ENCODE measurements at places on chromosomes 3 and 15.

- DNase-seq: no peak
These were observed 378.3 kb downstream of the CNTN4 start for GRCh38 chr3:2476996-2477395.

DNA sequence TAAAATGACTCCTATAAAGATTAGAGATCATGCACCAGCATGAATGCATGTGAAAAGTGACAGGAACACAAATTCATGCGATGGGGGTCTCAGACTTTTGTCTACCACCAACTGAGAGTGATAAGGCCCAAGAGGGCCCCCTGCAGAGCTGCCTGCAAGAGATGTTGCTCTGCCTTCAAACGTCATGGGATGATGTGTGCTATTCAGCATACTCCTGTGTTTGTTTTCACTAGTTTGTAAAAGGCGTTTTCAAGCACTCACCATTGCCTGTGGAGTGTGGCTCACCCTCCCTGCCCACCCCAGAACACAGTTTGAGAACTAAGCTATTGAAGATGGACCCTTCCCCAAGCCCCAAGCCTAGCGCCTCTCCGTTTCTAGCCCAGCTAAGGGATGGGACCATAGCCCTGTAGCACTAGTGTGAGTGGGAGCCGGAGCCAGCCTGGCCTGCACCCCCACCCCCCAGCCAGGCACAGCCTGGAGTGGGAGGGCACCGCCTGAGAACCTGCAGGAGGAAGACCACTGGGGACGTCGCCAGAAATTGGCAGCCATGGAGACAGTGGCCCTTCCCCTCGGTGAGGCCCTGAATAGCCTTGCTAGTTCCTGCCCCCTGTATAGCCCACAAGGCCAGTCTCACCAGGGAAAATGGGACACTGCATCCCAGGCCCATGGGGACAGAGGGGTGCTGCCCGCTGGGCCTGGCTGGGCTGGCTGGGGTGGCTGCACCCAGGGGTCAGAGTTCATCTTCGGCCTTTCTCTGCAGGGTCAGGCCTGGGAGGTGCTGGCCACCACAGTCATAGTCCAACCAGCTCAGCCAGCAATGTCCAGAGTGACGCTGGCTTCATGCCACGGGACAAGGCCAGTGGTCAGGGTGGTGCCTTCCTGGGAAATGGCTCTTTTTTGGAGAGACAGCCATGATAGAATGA lies 22.6 kb upstream of the KLF13 start:
- DNase-seq: no peak

- DNase-seq: no peak
These were observed 406.8 kb upstream of the CBLB start for GRCh38 chr3:106275592-106275991.

DNA sequence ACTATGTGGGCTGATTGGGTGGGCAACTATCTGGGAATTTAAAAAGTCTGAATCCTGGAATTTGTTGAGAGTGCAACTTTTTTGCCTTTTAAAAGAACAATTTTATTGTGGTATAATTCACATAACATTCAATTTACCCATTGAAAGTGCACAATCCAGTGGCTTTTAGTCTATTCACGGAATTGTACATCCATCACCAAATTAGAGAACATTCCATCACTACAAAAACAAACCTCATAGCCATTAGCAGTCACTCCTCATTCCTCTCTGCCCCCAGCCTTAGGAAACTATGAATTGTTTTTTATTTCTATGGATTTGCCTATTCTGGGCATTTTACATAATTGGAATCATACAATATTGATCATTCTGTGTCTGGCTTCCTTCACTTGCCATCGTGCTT lies 101.8 kb upstream of the ALDH1A3 start:
- DNase-seq: no peak

DNA sequence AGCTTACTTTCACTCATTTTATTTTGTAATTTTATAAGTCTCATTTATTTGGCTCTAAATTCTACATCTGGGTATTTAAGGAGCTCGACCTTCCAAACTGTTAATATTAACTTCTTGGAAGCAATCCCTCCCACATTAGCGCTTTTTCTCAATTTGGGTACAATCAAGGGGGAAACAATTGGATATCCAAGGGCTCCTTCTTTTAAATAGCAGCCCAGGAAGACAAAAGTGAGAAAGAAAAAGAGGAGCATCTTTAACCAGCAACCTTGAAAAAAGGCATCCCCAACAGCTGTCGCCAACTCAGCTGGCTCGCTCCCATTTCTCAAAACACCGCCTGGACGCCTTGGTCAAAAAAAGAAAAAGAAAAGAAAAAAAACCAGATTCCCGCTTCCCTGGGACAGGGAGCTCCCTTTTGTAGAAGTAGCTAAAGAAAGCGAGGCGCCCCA lies 873 bp downstream of the C3orf70 start:
- DNase-seq: no peak

DNA sequence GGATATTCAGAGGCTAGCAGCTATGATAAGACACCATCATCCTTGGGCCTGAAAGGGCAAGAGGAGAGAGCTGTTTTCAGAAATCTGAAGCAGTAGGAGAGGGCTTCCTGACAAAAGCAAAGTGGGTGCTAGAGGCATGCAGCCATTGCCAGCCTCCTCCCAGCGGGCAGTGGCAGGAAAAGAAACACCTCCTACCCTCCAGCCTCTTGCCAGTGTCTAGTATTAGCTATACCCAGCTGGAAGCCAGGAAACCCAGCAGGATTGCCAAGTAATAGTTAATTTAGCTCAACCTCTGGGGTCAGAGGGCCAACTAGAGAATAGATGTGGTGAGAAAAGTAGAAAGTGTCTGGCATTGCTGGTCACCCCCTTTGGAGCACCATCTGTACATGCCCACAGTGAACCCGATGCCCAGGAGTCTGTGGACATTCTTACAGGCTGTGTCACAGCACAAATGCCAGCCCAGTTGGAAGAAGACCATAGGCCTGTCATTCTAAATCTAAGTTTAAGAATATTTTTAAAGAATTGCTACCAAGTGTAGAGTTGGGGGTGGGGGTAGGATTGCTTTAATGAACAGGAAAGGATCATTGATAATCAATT lies 85.3 kb downstream of the HCN4 start:
- no peak for DNase-seq

- no peak for DNase-seq
These were observed 9.3 kb upstream of the SRP14 start for GRCh38 chr15:40048211-40048792.

- no peak for DNase-seq
These were observed 36.9 kb downstream of the PCOLCE2 start for GRCh38 chr3:142852009-142852408.

DNA sequence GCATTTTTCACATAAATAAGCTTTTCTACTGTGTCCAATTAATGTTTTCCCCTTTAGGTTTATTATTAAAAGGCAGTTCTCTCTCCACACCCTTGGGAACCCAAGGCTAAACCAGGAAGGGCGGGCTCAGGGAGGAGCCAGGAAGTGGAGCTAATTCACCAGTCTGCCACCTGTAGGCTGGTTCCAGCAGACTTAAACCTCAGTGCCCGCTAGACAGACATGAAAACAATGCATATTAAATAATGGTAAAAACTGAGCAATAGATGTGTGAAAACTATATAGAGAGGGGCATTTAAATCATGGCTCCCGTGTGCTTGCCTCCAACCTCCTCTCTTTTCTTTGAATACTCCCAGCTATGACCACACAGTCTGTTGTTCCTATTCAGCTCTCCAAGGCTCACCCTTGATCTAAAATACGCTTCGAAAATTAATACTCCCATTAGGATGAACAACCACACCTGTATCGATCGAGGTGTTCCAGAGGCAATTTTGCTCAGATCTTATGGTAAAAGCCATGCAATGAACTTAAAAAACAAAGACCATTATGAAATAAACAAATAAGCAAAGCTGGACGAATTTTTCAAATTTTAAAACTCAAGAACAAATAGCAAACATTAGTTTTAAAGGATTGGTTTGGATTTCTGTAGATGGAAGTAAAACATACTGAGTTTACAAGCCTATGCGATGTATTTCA lies 253.3 kb downstream of the TJP1 start:
- no peak for DNase-seq

Data from fibroblast of the conjunctiva (primary cell).